Vagina (tissue), 2 donors: ENCODE measurements at places on chromosomes 1 and 21.

DNA sequence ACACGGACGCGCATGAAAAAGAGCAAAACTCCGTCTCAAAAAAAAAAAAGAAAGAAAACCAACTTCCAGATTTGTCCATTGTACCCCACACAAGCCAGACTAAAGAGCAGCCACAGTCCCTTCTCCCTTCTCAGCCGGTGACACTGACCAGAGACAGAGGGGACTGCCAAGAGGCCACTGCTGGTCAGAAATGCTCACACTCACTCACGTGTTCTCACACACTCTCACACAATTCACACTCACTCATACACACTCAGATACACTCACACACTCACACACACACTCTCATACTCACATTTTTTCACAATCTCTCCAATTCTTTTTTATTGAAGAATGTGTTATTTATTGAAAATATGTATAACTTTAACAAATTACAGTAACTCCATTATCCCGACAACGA is 90.8 kb upstream of the RAB4A start:
- no peak for DNase-seq

- no peak for DNase-seq
Observed at GRCh38 chr1:154348429-154349076, 23.2 kb downstream of the ATP8B2 start.

DNA sequence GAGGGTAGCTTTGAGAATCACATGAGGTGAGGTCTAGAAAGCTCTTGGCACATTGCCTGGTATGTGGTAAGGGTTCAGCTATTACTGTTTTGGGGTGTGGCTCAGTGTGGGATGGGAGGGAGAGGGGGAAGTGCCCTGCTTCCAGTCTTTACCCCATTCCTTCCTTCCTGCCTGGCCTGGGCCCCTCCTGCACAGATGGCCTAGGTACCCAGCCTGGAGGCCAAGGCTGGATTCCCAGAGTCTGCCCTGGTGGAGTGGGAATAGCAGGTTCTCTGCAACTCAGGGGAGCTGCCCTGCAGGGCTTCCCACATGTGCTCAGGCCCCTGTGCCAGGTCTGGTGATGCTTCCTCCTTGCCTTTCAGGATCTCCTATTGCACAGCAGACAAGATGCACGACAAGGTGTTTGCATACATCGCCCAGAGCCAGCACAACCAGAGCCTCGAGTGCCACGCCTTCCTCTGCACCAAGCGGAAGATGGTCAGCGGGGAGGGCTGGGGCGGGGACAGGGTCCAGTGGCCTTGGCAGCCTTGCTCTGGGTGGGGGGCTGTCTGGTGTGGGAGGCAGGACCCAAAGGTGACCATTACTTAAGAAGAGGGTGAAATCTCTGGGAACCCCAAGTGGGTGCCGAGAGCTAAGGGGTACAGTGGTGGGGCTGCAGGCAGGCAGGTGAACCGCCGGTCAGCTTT is 13.5 kb downstream of the LDLRAP1 start:
- DNase-seq, result no peak

DNA sequence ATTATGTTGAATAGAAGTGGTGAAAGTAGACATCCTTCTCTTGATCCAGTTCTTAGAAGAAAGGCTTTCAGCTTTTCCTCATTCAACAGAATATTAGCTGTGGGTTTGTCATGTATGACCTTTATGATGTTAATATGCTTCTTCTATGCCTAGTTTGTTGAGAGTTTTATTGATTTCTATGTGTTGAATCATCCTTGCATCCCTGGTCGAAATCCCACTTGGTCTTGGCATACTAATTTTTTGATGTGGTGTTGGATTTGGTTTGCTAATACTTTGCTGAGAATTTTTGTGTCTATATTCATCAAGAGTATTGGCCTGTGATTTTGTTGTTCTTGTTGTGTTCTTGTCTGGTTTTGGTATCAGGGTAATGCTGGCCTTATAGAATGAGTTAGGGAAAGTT is 20.9 kb downstream of the CD55 start:
- DNase-seq, result no peak

GRCh38 chr1:53810007-53810406 is 28.1 kb downstream of the NDC1 start:
- no peak for DNase-seq
